ENCODE measurements at places on chromosomes 16 and 17.

DNA sequence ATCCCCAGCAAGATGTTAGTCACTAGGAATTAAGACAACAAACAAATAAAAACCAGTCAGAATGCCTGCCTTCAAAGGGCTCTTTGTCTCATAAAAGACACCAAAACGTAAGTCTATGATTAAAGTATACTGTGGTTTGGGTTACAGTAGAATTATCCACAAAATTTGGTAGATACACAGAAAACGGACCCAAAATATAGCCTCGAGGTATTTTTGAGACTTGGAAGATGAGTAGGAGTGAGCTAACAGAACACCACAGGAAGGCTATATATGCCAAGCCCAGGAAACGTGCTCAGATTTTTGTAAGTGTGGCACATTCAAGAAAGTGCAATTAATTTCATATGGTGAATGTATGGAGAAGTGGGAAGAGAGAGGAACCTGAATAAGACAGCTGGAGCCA lies 831.4 kb downstream of the CDH11 start:
- DNase-seq, result no peak

DNA sequence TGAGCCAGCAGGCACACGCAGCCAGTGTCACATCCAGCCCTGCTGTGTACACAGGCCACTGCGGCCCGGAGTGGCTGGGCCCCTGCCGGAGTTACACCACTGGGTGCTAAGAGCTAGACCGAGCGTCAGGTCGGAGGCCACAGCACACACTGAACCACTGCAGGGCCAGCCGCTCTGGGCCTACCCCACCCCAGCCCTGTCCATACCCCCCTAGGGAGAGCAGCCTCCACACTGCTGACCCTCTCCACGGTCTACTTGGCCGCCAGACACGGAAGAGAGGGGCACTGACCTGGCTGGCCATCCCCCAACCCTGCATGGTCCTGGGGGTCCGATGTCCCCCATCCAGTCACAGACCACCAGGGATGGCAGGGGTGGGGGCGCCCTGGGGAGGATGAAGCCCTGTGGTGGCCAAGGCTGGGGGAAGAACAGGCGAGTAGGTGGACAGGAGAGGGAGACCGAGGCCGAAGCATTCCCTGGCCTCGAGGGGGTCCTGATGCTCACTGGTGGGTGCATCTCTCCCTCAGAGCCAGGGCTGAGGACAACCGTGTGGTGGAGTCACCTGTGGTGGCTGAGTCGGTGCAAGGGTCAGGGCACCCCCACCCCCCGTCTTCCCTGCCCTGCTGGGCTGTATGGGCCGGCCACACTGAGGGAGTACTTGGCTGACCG lies 34.9 kb upstream of the ZC3H18 start:
- no peak for DNase-seq

- DNase-seq, result no peak
Observed at GRCh38 chr16:89044418-89045180, 49.1 kb upstream of the ACSF3 start.

DNA sequence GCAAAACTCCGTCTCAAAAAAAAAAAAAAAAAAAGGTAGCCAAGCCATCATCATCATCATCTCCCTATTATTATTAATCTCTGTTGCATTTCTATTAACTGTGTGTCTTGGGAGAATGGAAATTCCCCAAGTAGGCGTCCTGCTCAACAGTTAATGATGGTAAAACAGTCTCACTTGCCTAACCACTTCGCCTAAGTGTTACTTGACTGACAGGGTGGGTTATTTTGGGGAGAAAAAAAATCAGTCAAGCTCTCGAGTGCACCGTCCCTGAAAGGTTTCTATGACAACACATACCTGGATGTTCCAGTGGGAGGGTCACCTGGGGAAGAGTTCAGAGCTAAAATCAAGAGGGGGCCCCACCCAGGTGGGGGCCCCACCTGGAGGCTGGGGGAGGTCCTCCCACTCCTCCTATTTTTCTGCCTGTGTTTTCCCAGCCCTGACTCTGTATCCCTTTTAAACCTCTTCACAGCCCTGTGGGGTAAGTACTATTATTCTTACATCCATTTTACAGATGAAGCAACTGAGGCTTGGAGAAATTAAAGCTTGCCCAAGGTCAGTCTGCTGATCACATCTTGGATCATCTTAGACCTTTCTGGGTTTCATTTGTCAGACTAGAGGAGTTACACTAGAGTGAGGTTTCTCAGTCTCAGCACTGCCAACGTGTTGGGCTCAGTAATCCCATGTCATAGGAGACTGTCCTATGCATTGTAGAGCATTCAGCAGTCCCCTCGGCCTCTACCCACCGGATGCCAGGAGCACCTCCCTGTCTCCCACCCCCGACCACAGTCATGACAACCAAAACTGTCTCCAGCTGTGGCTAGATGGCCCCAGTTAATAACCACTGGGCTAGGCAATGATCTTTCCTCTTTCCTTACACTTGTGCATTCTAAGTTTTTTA lies 11.0 kb upstream of the ABAT start:
- DNase-seq, result no peak
